Breast epithelium (tissue), 4 donors: ENCODE measurements at places on chromosomes 6 and 20.

DNA sequence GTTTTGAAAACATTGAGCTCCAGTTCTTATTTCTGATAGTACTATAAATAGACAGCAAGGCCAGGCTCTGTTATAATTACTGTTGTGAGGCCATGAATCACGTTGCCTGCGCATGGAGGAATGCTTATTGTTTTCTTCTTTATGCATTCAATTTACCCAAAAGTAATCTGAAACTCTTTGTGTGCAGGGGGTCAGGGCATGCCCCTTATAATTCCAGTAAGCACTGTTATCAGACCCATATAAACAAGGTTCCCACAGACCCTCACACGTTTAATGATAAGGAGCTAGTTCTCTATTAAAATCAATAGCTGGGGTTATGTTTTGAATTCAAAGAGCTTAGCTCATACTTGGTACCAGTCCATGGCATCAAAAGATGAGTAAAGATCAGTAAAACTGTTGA is 174.8 kb upstream of the ARG1 start:
- no peak for DNase-seq

DNA sequence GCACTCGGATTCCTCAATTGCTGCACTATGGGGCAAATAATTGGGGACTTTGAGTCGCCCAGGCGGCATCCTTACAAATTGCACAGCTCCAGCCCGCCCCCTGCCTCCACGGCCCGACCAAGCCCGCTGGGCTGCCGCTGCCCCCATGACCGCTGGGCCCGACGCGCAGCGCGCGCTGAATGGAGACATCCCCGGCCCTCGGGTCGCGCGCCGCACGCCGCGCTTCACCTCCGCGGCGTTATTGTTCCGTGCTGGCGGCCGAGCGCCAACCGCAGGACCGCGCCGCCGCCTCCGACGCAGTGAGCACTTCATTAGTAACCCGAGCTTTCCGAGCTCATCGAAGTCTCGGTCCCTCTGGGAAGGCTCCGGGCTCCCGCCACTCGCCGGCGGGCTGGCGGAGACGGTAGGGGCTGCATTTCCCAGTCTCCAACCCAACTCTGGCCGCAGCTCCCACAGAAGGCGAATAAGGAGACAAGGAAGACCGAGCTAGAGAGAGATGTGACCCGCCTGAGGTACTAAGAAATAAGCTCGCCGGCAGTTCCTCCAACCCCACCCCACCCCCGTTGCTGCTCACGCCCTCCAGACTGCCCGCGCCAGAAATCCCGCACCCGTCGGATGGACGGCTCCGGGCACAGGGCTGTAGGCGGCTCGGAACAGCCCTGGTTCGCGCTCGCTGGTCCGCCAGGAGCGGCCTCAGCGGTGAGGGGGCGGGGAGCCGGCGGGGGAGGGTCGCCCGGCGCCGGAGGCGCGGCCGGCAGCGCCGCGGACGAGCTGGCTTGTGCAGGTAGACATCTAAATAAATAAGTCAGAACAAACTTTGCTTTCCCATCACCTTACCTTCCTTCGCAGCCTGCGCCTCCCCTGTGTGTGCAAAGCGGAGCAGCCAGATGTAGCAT is 703 bp downstream of the EPHA7 start:
- DNase-seq, result no peak

DNA sequence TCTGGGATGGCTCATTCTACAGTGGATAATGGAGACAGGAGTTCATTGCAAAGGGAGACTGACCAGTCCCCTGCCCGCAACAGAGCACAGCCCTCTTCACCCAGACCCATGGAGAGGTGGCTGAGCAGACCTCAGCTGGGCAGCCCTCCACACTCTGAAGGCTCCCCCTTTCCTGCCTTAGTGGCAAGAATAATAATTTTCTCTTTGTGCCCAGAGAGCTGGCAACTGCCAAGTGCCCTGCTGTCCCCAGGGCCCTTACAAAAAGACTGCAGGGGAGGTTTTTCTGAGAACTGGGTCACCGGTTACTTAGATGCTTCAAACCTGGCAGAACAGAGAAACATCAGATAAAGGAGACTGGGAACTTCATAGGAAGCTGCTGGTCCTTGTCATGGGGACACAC is 35.4 kb upstream of the ZNFX1 start:
- DNase-seq, result no peak

DNA sequence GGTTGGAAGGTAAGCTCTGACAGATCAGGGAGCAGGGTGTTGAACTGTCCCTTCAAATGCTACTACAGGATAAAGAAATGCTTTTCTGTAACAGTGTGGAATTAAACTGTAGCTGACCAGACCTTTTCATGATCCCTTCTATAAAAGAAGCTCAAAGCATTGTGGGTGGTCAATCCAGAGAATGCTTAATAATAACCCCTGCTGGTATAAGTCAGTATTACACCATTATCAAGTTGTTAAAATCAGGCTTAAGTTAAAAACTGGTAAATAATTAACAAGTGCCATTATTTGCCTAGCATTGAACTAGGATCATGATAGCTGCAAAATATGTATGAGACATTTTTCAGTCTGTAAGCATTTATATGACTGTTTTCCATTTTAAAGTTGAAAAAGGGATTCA is 468.9 kb downstream of the PKHD1 start:
- DNase-seq, result no peak

DNA sequence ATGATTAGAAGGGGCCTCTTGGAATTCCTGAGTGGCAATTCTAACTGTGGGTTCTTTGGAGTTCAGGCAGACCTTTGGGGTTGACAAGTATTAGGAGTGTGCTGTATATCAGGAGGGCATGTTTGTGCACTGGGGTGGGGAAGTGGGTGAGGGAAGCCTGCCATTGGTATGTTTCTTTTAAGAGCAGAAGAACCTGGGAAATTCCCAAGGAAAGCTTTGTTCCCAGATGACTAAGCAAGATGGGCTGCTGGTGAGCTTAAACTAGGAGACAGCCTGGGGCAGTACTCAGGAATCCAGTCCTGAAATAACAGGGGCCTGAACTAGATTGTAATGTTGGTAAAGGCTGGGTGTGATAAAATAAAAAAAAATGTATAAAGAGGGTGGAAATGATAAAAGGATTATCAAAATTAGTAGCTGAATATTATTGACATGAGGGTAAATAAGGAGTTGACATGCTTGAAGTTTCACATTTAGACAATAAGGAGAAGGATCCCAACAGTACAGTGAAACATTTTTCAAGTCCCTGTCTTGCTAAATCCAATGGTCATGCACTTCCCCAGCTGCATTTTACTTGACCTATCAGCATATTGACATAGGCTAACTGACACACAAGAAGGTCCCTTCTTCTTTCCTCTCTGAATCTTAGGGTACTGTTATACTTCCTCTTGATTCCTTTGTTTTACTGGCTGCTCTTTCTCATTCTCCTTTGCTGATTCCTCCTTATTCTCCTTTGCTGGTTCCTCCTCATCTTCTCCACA is 18.4 kb upstream of the IFNGR1 start:
- no peak for DNase-seq

GRCh38 chr6:30824698-30825097 is 59.6 kb upstream of the DDR1 start:
- DNase-seq, result no peak
